ENCODE measurements at places on chromosomes 6 and 20. TPM values are rescaled to one million over a fixed set of nuclear protein-coding genes. Genes with fewer than 3 reads are reported as not detected.

GRCh38 chr20:1305712-1306111 lies 23.2 kb downstream of the SDCBP2 start:
- DNase-seq = no peak

DNA sequence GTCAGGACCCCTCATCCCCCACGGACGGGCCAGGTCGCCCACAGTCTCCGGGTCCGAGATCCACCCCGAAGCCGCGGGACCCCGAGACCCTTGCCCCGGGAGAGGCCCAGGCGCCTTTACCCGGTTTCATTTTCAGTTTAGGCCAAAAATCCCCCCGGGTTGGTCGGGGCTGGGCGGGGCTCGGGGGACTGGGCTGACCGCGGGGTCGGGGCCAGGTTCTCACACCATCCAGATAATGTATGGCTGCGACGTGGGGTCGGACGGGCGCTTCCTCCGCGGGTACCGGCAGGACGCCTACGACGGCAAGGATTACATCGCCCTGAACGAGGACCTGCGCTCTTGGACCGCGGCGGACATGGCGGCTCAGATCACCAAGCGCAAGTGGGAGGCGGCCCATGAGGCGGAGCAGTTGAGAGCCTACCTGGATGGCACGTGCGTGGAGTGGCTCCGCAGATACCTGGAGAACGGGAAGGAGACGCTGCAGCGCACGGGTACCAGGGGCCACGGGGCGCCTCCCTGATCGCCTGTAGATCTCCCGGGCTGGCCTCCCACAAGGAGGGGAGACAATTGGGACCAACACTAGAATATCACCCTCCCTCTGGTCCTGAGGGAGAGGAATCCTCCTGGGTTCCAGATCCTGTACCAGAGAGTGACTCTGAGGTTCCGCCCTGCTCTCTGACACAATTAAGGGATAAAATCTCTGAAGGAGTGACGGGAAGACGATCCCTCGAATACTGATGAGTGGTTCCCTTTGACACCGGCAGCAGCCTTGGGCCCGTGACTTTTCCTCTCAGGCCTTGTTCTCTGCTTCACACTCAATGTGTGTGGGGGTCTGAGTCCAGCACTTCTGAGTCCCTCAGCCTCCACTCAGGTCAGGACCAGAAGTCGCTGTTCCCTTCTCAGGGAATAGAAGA lies 978 bp downstream of the HLA-A start:
- DNase-seq = peak; percentile 23

- DNase-seq = no peak
Measured at GRCh38 chr6:218153-219018, 73.9 kb upstream of the DUSP22 start.

- no peak for DNase-seq
Measured at GRCh38 chr6:82889143-82889542, 176.5 kb downstream of the UBE3D start.

DNA sequence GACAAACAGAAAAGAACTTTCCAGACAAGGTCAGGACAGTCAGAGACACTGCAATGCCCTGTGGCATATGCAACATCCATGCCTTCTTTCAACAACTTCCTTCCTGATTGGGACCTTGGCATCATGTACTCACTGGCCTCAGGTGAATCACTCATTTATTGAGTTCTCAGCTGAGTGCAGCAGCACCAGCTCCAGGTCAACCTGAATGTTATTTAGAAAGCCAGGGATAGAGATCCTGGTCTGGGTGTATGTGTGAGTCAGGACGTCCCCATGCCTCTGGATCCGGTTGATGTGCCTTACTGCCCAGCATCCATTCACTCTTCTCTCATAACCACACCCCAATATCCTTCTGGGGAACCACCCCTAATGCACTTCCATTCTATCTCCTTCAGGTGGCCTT lies 54.4 kb downstream of the SNRNP48 start:
- no peak for DNase-seq

- no peak for DNase-seq
Measured at GRCh38 chr20:17666481-17666880, 15.6 kb downstream of the RRBP1 start.

DNA sequence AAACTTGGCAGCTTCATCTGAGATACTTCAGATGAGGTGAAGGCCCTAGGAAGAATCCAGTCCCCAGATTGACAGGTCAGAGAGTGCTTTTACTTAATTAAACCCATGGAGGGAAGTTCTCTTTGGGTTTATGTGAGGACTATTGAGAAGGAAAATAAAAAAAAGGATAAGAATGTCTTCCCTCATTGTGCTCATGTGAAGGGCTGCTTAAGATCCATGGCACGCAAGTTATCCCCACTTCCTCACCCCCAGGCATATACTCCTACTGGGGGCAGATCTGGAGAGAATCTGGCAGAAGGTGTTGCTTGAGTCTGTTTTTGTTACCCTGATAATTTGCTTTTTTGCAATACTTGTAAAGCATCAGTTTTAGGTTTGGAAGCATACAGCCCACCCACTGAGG lies 322.9 kb upstream of the TFAP2D start:
- no peak for DNase-seq

DNA sequence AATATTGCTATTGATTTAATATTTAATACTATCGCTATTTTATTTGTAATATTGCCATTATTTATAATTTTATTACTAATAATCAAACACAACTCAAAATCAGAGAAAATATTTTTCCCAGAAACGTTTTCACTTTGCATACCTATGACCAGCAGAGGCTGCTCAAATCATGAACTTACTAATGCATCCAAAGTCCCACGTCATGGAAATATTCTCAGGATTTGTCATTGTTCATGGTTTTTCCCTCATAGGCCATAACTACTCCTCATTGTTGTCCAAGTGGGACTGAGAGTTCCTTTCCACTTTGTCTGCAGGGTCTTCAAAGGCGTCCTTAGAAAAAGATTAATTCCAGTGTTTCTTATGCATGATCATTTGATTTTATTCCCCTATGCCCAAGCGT lies 344.8 kb downstream of the THBS2 start:
- no peak for DNase-seq

DNA sequence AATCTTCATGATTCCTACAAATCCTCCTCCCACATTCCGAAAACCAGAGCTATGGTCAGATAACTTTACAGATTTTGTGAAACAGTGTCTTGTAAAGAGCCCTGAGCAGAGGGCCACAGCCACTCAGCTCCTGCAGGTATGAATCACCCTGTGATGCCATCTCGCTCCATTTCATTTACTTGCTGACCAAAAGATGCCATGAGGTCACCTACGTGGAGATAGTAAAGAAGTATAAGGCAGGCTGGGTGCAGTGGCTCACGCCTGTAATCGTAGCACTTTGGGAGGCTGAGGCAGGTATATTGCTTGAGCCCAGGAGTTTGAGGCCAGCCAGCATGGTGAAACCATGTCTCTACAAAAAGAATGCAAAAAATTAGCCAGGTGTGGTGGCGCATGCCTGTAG lies 30.9 kb downstream of the STK4 start:
- DNase-seq = no peak

DNA sequence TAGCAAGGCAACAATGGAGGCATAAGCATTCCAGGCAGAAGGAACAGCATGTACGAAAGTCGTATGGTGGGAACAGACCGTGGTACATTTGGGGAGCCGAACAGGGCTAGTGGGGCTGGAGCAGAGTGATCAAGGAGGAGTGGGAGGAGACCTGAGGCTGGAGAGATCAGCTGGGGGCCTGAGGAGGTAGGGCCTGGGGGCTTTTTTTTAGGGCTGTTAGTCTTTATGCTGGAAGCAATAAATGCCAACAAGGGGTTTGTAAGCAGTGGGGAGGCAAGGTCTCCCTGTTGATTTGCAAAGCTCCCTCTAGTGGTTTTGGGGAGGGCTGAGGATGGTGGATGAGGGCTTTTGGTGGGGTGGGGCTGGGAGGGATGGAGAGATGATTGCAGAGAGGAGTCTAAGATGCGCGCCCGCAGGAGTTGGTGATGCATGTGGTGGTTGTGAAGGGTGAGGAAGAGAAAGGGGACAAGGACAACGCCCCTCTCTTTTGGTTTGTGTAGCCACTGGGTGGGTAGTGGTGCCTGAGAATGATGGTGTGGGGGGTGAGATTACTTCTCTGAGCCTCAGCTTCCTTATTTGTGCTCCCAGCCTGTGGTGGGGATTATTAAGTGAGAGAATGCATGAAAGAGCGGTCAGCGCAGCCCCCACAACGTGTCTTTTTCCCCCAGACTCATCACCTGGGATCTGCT lies 74.1 kb upstream of the TOX2 start:
- DNase-seq = peak; percentile 20

DNA sequence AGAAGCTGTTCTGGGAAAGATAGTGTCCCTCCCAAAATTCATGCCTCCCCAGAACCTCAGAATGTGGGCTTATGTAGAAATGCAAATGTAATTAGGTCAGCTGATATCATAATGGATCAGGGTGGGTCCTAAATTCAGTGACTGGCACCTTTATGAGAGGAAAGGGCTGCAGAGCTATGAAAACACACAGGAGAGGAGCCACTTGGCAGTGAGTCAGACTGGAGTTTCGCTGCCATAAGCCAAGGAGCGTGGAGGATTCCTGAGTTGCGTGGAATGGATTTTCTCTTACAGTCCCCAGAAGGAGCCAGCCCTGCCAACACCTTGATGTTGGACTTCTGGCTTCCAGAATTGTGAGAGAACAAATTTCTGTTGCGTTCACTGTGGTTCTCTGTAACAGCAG lies 249.8 kb upstream of the PMEPA1 start:
- DNase-seq = no peak

DNA sequence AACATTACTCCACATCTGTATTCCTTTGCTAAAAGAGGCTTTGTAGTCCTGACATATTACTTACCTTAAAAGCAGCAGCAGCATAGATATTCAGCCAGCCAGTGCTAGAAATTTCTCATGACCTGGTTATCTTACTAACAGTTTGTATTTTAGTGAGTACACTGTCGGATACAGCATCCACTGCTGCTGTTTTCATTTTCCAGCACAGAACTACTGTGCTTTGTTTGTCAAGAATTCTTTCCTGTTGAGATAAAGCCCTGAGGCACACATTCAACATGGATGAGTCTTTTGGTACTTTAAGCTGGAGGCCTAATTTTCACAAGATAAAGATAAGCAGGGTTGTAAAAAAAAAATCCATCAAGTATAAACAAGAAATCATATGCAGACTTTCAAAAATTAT lies 311.2 kb upstream of the OPRM1 start:
- no peak for DNase-seq

Gene FAM184A
- 24.9 TPM for total RNA-seq

Gene CYP39A1
- not detected for total RNA-seq

Gene BEND6
- total RNA-seq = not detected

Gene TP53TG5
- 0.45 TPM for total RNA-seq

Gene AKAP7
- 5.1 TPM for total RNA-seq

Gene ADGRF5
- total RNA-seq = not detected

Gene DNMT3B
- total RNA-seq = 2.2 TPM

Data from activated naive CD4-positive, alpha-beta T cell treated with anti-CD3 and anti-CD28 coated beads, Interleukin-2, amount 50 U/mL, for 72 hours (primary cell).